Left cardiac atrium (tissue), 4 donors: ENCODE measurements at places on chromosomes 6 and 20. TPM values are rescaled to one million over a fixed set of nuclear protein-coding genes. Genes with fewer than 3 reads are reported as not detected.

DNA sequence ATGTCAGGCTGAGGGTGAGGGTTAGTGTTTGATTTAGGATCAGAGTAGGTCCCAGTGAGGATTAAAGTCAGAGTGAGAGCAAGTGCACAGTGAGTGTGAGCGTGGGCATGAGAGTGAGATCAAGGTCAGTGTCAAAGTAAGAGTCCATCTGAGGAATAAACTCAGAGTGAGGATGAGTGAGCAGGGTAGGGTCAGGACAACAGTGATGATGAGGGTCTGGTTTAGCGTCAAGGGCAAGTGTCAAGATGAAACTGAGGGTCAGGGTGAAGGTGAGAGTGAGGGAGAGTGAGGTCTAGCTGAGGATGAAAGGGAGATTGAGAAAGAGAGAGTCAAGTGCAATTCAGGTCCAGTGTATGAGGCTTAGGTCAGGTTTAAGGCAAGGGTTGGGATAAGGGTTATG is 7.7 kb upstream of the ZNF343 start:
- DNase-seq: no peak

- DNase-seq: no peak
Measured at GRCh38 chr20:24638591-24639548, 169.4 kb downstream of the SYNDIG1 start.

DNA sequence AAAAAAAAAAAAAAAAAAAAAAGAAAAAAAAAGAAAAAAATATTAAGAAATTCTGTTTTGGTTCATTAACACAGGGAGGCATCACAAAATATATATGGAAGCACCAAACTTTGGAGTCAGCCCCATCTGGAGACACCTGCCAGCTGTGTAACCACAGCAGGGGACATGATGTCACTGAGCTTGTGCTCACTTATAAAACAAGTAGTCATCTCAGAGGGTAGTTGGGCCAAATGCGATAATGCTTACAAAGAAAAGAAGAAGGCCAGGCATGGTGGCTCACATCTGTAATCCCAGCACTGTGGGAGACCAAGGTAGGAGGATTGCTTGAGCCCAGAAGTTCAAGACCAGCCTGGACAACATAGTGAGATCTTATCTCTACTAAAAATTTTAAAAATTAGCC is 1.1 kb upstream of the BNIP5 start:
- DNase-seq: no peak

DNA sequence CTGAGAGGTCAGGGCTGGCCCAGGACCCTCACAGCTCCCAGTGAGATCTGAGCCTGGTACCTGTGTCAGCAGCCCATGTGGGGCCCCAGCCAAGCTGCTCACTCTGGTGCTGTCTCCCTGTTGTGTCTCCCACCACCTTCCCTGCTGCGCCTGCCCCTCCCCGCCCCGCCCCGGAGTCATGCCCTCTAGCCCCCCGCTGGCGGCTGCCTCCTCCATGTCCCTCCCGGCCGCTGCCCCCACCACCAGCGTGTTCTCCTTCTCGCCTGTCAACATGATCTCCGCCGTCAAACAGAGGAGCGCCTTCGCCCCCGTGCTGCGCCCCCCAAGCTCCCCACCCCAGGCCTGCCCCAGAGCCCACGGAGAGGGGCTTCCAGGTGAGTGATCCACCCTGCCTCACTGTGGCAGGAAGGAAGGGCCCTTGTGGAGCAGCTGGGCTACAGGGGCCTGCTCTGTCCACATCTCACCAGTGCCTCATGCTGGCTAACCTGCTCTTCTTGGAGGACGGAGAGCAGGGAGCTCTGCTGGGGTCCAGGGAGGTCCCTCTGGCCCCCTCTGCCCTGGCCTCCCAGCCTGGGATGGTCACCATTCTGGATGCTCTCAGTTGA is 44.9 kb downstream of the CPXM1 start:
- DNase-seq: no peak

The PRPH2 gene
- 1.2 TPM for total RNA-seq
